ENCODE measurements at places on chromosomes 5 and 9.

- no peak for DNase-seq
Observed at GRCh38 chr5:163649514-163649913, 144.1 kb downstream of the MAT2B start.

DNA sequence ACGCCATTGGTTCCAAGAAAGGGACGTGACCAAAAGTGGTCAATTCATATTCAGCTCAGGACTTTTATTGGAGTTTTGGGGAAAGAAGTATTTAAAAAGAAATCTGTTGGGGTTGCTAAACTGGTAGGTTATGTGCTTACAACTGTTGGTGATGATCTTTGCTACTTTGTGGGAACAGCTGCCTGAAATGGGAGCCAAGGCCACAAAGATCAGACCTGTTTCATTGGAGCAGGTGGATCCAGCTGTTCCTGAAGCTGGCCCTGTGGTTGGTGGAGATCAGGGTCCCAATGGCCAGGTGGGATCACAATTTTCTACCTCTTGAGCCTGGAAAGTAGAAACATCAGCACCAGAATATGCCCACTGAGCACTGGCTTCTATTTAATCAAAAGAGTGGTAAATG is 144.5 kb downstream of the PSAT1 start:
- no peak for DNase-seq

DNA sequence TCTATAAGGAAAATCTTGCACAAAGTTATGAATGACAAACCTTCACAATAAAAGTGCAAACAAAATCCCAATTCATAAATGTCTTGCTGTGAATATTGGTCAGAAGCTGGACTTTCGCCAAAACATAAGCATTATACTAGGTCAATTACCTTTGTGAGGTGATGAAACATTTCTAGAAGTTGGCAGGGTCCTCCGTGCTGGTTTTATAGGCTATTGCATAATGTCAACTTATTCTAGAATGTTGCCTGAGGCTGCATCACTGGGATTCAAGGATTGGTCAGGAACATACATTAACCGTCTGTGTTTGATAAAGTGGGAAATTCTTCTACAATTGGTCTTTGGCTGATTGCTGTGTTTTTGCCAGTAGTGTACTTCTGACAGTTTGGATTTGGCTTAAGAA is 49.8 kb upstream of the PALM2AKAP2 start:
- no peak for DNase-seq

GRCh38 chr5:118984602-118985001 is 3.7 kb downstream of the DTWD2 start:
- no peak for DNase-seq
